ENCODE measurements at places on chromosomes 13 and 19.

DNA sequence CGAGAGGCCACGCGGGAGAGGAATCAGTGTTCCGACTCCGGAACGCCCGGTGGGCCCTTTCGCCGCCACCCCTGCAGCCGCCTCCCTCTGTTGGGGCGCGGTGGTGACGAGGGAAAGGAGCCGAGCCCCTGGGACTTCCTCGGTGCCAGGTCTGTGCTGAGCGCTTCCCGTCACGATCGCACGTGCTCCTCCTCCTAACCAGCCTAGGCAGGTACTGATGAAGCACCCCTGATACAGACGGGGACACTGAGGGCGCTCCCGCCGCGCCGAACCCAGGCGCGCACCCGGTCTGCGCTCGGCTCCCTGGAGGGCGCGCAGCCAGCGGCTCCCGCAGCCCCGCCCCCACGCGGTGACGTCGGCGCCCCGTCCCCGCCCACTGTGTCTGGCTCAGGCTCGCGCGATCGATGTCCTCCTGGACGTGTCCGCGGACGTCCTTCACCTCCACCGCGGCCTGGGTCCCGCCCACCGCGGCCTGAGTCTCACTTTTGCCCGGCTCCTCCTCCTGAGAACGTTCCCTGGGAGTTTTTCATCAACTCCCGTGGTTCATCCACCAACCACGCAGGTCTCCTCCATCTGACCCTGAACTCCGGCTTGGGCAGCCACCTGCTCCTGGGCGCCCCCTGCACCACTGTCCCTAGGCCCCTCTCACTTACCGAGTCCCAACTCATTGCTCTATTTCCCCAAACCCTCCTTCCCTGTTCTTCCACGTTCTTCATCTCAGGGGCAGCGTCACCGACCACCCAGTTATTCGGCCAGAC lies 2.6 kb upstream of the KLK15 start:
- peak; percentile 30 for DNase-seq

DNA sequence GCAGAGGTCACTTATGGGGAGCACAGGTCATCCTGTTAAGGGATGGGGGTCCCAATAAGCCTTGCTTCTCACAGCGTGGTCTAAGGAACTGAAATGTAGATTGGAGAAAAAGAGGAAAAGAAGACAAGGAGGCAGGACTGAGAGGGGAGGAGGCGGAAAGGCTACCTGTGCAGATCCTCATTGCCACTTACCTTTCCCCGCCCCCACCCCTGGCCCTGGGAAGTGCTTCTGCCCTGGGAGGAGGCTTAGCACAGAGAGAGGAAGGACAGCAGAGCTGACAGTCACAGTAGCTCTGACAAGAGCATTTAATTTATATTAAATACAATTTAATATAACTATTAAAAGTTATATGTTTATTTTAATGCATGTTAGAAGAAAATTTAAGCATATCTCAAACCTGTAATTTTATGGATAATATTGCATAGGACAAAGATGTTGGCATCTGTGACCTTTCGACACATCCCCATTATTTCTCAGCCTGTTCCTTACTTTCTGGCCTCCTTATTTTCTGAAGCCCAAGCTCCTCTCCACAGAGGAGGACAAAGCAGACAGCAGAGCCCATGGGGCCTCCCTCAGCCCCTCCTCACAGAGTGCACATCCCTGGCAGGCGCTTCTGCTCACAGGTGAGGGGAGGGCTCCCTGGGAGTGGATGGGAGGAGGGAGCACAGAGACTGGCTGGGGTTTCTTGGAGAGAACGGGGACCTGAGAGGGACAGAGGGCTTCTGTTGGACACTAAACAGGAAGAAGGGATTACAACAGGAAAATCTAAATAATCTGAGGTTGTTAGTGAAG lies 23.4 kb downstream of the CEACAM21 start:
- no peak for DNase-seq

- DNase-seq, result no peak
Measured at GRCh38 chr19:40674291-40674690, 16.2 kb downstream of the NUMBL start.

- no peak for DNase-seq
Measured at GRCh38 chr13:46894568-46894967, 2.3 kb downstream of the HTR2A start.

- no peak for DNase-seq
Measured at GRCh38 chr13:42626176-42626860, 52.4 kb downstream of the TNFSF11 start.

DNA sequence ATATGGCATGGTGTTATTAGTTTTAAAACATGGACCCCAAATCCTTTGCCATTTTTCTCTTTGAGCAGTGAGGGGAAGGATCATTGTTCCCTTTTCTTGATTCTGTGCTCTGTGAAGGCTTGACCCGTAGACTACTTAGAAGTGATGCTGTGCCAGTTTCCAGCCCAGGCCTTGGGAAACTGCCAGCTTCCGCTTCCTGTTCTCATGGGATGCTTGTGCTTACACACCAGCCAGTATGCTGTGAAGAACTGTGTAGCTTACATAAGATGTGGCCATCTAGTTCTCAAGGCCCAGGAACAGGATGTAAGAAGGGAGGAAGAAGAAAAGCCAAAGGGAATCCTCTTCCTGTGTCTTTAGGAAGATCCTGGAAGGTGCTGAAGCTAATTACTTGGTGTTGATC lies 180.9 kb downstream of the PCCA start:
- DNase-seq, result no peak

GRCh38 chr13:46380242-46380641 lies 6.8 kb downstream of the RUBCNL start:
- DNase-seq, result no peak

- no peak for DNase-seq
Measured at GRCh38 chr13:53127373-53127772, 98.8 kb downstream of the OLFM4 start.

- no peak for DNase-seq
Measured at GRCh38 chr19:13790354-13790753, 4.9 kb upstream of the ZSWIM4 start.

GRCh38 chr13:52673465-52673864 lies 20.8 kb downstream of the SUGT1 start:
- no peak for DNase-seq

GRCh38 chr13:95279016-95279415 lies 22.2 kb downstream of the ABCC4 start:
- no peak for DNase-seq

- no peak for DNase-seq
Measured at GRCh38 chr19:44303320-44303719, 1.5 kb downstream of the ZNF235 start.

GRCh38 chr19:53659292-53659691 lies 27.5 kb downstream of the DPRX start:
- DNase-seq, result no peak

DNA sequence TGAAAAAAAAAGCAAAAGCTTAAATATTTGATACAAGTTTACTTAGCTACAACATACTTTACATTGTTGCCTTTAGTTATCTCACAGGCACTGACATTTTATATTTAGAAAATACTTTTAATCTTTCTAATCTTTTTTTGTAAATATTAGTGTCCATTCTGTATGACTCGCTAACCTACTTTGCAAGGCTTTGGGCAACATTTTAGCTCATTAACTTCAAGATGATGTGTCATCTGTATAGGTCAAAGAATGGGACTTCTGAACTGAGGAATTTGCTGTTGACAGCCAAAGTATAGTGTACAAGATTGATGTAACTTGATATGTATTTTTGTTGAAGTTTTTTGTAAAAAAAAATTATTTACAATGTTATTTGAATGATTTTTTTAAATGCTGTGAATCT lies 2.7 kb upstream of the C1QTNF9 start:
- no peak for DNase-seq

DNA sequence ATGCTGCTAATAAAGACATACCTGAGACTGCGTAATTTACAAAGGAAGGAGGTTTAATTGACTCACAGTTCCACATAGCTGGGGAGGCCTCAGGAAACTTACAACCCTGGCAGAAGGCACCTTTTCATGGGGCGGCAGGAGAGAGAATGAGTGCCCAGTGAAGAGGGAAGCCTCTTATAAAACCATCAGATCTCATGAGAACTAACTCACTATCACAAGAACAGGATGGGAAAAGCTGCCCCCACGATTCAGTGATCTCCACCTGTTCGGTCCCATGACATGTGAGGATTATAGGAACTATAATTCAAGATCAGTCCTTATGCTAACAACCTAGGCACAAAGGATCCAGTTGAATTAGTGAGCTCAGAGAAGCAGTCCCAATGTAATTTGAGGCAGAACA lies 59.4 kb downstream of the GPC6 start:
- no peak for DNase-seq

GRCh38 chr13:44802491-44802890 lies 186.8 kb downstream of the NUFIP1 start:
- DNase-seq, result no peak

DNA sequence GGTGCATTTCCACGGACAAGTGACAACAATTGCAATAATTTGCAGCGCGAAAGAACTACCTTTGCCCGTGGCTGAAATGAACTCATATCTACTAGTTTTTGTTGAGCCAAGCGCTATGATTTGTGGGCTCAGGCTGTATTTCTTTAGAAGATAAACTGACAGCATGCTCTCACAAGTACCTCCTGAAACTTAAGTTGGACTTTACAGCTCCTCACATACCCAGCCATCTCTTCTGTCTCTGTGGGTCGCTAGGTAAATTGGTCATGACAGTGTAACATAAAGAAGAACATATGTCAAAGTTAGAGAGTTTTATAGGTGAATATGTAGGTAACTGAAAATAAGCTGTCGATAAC lies 839 bp downstream of the COG6 start:
- no peak for DNase-seq

DNA sequence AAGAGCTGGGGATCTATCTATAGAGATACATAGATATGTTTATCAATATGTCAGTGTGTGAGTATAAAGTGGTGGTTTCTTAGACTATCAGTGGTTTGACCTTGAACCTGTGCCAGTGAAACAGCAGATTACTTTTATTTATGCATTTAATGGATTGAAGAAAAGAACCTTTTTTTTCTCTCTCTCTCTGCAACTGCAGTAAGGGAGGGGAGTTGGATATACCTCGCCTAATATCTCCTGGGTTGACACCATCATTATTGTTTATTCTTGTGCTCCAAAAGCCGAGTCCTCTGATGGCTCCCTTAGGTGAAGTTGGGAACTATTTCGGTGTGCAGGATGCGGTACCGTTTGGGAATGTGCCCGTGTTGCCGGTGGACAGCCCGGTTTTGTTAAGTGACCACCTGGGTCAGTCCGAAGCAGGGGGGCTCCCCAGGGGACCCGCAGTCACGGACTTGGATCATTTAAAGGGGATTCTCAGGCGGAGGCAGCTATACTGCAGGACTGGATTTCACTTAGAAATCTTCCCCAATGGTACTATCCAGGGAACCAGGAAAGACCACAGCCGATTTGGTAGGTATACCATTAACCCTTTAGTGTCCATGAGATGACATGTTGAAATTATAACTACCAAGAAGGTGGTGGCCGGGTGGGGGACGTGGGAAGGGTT lies 880 bp downstream of the FGF9 start:
- DNase-seq, result no peak

DNA sequence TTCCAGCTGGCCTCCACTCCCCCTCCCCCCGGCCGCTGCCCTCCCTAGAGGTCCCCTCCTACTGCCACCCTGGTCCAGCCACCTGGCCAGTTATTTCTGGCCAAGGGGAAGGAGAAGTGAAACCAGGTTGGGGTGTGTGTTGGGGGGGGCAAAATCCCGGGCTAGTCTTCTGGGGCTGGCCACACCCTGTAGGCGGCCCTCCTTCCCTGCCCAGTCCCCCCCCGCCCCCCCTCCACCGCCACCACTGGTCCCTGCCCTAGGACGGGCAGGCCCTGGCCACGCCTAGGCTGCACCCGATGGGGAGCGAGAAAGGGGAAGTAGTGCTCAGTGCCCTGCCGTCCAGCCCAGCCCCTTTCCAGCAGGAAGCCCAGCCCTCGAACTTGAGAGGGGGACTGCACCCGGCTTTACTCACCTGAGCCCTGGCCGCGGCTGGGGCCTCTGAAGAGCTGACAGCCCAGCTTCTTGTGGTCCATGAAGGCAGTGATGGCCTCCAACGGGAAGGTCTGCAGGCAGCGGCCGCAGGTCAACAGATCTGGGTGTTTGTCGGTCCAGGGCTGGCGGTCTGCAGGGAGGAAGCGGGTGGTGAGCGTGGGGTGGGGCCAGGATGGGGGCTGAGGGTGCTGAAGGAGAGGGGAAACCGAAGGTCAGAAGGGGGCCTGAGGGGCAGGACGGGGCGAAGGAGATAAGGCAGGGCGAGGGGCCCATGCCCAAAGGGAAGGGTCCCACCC lies 813 bp downstream of the ZNF296 start:
- DNase-seq, result no peak

DNA sequence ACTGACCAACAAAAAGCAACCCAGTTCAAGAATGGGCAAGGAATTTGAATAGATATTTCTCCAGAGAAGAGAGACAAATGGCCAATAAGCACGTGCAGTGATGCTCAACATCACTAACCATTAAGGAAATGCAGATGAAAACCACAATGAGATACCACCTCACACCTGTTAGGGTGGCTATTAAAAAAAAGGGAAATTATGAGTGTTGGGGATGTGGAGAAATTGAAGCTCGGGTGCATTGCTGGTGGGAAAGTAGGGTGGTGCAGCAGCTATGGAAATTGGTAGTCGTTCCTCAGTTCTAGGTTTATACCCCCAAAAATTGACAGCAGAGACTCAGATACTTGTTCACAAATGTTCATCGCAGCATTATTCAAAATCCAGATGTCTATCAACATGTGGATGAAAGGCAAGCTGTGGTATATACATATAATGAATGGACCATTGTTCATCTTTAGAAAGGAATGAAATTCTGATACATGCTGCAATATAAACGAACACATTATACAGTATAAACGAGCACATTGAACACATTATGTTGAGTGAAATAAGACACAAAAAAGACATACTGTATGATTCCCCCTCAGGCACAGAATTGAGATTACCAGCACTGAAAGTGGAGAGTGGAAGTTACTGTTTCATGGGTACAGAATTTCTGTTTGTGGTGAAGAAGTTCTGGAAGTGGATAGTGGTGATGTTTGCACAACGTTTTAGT lies 927 bp downstream of the CHAMP1 start:
- no peak for DNase-seq

DNA sequence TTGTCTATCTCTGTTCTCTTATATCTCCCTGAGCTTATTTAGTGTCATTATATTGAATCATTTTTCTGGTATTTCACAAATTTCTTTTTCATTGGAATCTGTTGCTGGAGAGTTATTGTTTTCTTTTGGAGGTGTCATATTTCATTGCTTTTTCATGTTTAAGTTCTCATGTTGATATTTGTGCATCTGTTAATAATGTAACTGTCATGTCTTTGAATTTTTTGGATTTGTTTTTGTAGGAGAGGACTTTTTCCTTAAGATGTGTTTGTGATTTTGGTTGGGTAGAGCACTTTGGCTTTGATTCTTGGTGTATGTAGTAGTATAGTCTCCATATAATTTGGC lies 64.0 kb downstream of the DNAJC3 start:
- no peak for DNase-seq

- no peak for DNase-seq
Measured at GRCh38 chr13:111326981-111327642, 6.7 kb downstream of the TEX29 start.

- no peak for DNase-seq
Measured at GRCh38 chr13:28609926-28610325, 49.0 kb upstream of the POMP start.

DNA sequence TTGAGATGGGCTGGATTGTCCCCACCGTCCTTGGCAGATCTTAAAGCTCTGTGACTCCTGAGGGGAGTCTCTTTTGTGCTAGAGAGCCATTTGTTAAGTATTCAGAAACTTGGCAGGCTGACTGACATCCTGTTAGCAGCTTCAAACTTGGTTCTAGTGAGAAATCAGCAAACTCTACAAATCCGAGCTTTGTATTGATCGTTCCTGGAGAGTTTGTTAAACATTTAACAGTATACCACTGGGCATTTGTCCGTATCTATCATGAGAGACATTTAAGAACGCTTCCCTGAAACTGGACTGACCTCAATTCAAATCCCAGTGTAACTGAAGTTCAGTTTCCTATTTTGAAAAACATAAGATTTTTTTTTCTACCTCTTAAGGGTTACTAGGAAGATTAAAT lies 3.1 kb downstream of the ATP12A start:
- no peak for DNase-seq
